Peyer's patch (tissue), 4 donors: ENCODE measurements at places on chromosomes 7 and 10.

DNA sequence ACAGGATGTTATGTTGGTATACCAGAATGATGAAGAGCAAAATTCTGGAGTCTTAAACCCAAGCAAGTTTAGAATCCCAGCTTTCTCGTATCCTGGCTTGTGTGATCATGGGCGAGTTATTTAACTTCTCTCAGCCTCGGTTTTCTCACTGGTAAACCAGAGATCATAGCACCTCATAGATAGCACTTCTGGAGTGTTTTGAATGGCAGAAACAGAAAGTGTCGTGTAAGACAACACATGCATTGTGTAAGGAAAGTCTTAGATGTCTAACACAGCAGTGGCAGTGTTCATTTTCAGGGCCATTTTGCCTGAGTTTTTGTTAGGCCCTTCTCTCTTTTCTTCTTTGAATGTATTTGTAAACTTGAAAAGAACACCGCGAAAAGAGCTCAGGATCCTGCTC, 465.1 kb downstream of the AUTS2 start:
- H3K27ac ChIP-seq: no peak overlapping the region
- DNase-seq: no peak
- H3K27me3 ChIP-seq: no peaks in the 10 kb centered on the region
- H3K36me3 ChIP-seq: no peaks in the 10 kb centered on the region

DNA sequence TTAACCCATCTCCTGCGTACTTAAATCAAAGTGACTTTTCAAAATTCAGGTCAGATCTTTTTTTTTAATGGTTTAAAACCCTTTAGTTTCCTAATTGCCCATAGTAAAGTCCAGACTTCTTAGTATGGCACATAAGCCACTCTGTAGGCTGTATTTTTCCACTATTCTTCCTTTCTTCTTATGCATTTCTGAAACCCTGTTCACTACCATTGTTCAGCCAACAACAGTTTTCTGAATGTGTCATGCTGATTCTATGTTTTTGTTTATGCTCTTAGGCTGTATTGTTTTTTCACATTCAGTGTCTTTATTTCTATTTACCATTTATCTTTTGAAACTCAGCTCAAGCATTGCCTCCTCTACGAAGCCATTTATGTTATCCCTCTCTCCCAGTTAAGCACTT, 26.7 kb downstream of the CCSER2 start:
- H3K27me3 ChIP-seq: no peaks in the 10 kb centered on the region
- no peak for DNase-seq
- H3K4me1 ChIP-seq: no peaks in the 10 kb centered on the region
- no peaks in the 10 kb centered on the region for H3K36me3 ChIP-seq

DNA sequence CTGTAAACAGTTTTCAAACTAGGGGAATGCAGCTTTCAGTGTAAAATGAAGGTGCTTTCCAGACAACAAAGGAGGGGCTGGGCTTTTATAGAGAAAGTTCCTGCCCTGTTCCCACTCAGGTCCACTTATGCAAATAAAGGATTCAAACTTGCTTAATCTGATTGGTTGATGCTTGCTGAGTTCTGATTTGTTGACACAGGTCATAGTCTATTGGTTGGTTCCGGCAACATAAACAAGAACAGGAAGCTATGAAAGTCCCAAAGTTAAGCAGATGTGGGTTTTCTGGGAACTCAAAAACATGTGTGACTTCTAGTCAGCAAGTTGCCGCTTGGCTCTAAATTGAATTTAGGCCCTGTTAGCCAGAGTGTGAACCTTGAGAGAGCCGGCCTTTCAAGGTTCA, 194.2 kb upstream of the SVIL start:
- no peak overlapping the region for H3K4me3 ChIP-seq
- no peaks in the 10 kb centered on the region for H3K4me1 ChIP-seq
- DNase-seq: no peak
- H3K27ac ChIP-seq: no peak overlapping the region

GRCh38 chr7:43572516-43573049, 10.3 kb upstream of the STK17A start:
- H3K4me3 ChIP-seq: no peak overlapping the region
- no peaks in the 10 kb centered on the region for H3K27me3 ChIP-seq
- H3K36me3 ChIP-seq: no peaks in the 10 kb centered on the region
- no peaks in the 10 kb centered on the region for H3K4me1 ChIP-seq
- no peak for DNase-seq

GRCh38 chr7:26440233-26441001, 148.8 kb downstream of the SNX10 start:
- H3K27me3 ChIP-seq: no peaks in the 10 kb centered on the region
- no peak for DNase-seq
- H3K36me3 ChIP-seq: no peaks in the 10 kb centered on the region

DNA sequence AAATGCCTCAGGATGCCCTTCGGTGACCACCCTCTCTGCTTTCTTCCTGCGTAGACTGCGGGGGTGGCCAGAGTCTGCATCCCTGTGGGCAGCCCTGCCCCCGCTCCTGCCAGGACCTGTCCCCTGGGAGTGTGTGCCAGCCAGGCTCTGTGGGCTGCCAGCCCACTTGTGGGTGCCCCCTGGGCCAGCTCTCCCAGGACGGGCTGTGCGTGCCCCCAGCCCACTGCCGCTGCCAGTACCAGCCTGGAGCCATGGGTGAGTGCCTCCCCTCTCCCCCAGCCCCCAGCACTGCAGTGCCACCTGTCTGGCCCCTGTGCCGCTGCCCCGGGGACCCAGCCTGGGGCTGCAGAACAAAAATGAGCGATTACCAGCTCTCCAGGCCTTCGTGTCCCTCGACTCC, 23.1 kb upstream of the ZNF862 start:
- no peaks in the 10 kb centered on the region for H3K27me3 ChIP-seq
- H3K36me3 ChIP-seq: no peaks in the 10 kb centered on the region
- H3K4me1 ChIP-seq: no peaks in the 10 kb centered on the region
- no peak overlapping the region for H3K27ac ChIP-seq
- no peak for DNase-seq

GRCh38 chr10:123269017-123269552, 114.9 kb downstream of the BUB3 start:
- no peaks in the 10 kb centered on the region for H3K36me3 ChIP-seq
- H3K4me3 ChIP-seq: no peak overlapping the region
- DNase-seq: no peak
- H3K27me3 ChIP-seq: peaks cover 4% of the 10 kb centered on the region
- no peaks in the 10 kb centered on the region for H3K4me1 ChIP-seq

GRCh38 chr10:26157734-26158133, 58.8 kb upstream of the GAD2 start:
- no peaks in the 10 kb centered on the region for H3K4me1 ChIP-seq
- DNase-seq: no peak
- H3K36me3 ChIP-seq: no peaks in the 10 kb centered on the region
- H3K27me3 ChIP-seq: no peaks in the 10 kb centered on the region

DNA sequence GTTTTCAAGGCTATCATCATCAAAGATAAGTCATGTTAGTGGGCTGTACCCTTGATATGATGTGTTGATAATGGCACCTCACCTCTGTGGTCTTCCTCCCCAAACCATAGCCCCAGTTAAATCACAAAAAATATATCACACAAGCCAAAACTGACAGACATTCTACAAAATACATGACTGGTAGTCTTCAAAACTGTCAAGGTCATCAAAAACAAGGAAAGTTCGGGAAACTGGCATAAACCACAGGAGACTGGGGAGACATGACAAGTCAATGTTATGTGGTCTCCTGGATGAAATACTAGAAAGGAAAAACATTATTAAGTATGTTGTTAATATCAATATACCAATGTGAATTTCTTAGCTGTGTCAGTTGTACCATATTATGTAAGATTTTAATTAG, 279.5 kb upstream of the FZD1 start:
- no peaks in the 10 kb centered on the region for H3K36me3 ChIP-seq
- H3K4me3 ChIP-seq: no peak overlapping the region
- H3K4me1 ChIP-seq: no peaks in the 10 kb centered on the region
- no peak overlapping the region for H3K27ac ChIP-seq

GRCh38 chr7:151661587-151661986, 141.9 kb upstream of the RHEB start:
- H3K27ac ChIP-seq: no peak overlapping the region
- H3K27me3 ChIP-seq: no peaks in the 10 kb centered on the region
- no peak for DNase-seq
- no peak overlapping the region for H3K4me3 ChIP-seq
- no peaks in the 10 kb centered on the region for H3K4me1 ChIP-seq

DNA sequence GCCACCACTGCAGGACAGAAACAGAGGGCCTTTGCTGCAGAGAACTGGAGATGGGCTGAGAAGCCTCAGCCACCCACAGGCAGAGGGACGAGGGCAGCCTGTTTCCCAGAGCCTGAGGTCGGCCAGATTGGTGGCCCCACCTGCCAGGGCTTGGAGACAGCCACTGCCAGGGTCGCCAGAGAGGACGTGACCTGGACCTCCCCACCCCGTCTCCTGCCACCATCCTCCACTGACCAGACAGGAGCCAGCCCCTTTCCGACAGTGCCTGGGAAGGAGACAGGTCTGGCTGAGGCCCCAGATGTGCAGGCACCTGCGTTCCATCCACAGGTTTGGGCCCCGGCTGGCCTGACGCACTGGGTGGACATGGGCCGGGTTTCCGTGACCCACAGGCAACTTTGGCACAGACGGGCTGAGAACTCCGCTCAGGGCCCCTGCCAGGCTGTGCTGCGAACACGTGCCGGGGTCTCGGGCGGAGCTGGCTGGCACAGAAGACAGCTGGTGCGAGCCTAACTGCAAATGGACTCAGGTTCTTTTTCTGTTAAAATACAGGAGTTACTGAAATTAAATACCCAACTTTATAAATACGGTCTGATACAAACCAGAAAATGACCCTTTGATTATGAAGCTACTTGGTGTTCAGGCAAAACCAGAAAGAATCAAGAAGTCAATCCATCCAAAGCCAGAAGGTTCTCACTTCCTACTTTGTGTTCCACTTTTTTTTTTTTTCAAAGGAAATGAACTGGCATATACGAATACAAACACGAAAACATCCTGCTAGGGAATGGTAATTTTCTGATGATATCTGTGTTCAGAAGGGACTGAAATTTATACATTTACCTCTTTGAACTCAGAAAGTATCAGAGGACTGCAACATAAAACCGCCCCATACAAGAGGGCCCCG, 6.9 kb downstream of the COX19 start:
- no peak for DNase-seq
- H3K27me3 ChIP-seq: no peaks in the 10 kb centered on the region
- H3K36me3 ChIP-seq: no peaks in the 10 kb centered on the region
- H3K27ac ChIP-seq: no peak overlapping the region

GRCh38 chr10:97740613-97741012, 3.7 kb downstream of the ZFYVE27 start:
- no peak overlapping the region for H3K4me3 ChIP-seq
- no peak for DNase-seq
- no peaks in the 10 kb centered on the region for H3K27me3 ChIP-seq

- no peaks in the 10 kb centered on the region for H3K27me3 ChIP-seq
- H3K36me3 ChIP-seq: no peaks in the 10 kb centered on the region
- H3K4me3 ChIP-seq: no peak overlapping the region
- DNase-seq: no peak
These were observed 6.3 kb upstream of the XPNPEP1 start for GRCh38 chr10:109929501-109930219.

- no peaks in the 10 kb centered on the region for H3K36me3 ChIP-seq
- no peaks in the 10 kb centered on the region for H3K27me3 ChIP-seq
- H3K4me3 ChIP-seq: no peak overlapping the region
- no peaks in the 10 kb centered on the region for H3K4me1 ChIP-seq
These were observed 297.4 kb upstream of the PCDH15 start for GRCh38 chr10:55098452-55098851.

- peak; percentile 60 for DNase-seq
- no peaks in the 10 kb centered on the region for H3K27me3 ChIP-seq
- H3K36me3 ChIP-seq: no peaks in the 10 kb centered on the region
- no peak overlapping the region for H3K4me3 ChIP-seq
- no peaks in the 10 kb centered on the region for H3K4me1 ChIP-seq
- no peak overlapping the region for H3K27ac ChIP-seq
These were observed 8.9 kb upstream of the EXOC6 start for GRCh38 chr10:92839191-92840085.

DNA sequence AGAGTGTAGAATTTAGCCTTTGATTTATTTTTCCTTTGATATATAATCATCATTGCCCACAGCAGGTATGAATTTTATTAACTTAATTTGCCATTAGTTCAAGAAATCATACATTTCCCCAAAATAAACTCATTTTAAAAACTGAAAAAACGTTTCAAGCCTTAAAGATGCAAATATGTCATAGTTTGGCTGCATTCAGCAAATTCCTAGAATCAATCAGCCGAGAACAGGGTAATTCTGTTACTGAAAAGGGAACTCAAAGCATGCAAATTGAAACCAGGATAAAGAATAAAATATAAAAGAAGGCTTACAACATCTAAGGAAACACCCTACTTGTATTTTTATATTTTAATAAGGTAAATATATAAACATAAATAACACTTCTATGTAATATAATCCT, 233.8 kb upstream of the PRKCQ start:
- H3K4me1 ChIP-seq: no peaks in the 10 kb centered on the region
- H3K36me3 ChIP-seq: no peaks in the 10 kb centered on the region
- no peak for DNase-seq
- H3K27me3 ChIP-seq: no peaks in the 10 kb centered on the region
- no peak overlapping the region for H3K4me3 ChIP-seq
- H3K27ac ChIP-seq: no peak overlapping the region

DNA sequence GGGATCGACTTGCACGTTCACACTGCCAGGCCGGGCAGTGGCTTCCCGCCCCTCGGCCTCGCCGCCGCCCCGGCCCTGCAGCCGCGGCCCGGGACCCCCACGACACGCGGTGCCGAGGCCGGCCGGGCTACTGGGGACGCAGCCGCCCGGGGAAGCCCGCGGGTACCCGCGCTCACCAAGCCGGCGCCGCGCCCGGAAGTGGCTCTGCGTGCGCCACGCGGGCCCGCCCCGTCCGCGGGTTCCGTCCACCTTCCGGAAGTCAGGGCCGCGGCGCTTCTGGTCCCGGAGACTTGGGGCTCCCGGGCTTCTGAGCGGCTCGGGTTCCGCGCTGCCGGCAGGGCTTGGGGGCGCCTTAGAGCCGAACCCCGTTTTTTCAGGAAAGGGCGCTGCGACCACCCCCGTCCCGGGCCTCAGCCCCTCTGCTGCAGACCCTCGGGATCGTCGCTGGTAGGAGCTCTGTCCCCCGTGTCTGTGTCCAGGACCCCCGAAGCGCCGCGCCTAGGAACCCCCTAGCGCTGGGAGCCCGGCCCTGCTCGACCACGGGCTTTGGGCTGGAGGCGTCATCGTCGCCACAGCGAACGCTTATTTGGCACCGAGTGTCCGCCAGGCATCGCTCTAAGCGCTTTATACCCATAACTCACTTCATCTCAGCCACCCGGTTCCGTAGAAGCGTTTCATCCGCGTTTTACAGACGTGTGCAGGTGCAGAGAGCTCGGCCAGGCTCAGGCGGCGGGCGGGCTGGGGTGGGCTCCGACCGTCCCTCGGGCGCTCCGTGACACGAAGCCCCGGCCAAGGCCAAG, at the start of gene PSMG3:
PSMG3 (minus strand) TSS at position 200 of the 800 bp plus-strand sequence. CDS start 693 bp downstream, outside the sequence.
- DNase-seq: peak; percentile 96
- peak within 1 kb of the TSS; percentile 97 for H3K27ac ChIP-seq
- H3K36me3 ChIP-seq: no peaks in the 10 kb centered on the region
- no peaks in the 10 kb centered on the region for H3K27me3 ChIP-seq
- H3K4me3 ChIP-seq: peak within 1 kb of the TSS; percentile 97

DNA sequence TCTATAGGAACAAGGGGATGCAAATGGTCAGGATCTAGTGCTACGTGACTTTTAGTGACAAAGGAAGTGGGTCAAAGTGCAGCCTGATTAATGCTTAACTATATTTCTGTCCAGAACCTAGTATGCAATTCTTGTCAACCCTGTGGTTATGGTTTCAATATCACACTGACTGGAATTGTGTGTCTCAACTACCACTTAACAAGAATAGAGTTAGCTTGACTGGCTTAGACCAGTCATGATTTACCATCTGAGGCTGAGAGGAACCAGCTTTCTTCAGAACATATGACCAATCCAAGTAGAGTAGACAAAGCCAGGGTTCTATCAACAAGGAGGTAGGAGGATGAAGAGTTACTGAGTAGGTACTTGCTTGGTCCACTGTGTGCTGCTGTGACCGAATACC, 54.4 kb downstream of the MYPN start:
- H3K4me1 ChIP-seq: no peaks in the 10 kb centered on the region
- no peak for DNase-seq
- H3K4me3 ChIP-seq: no peak overlapping the region
